ENCODE measurements at places on chromosomes 3 and 15.

GRCh38 chr15:101124731-101125451 is 127.0 kb downstream of the CHSY1 start:
- DNase-seq: peak; percentile 98

- DNase-seq: peak; percentile 59
Observed at GRCh38 chr15:39230205-39230907, 350.5 kb upstream of the THBS1 start.

GRCh38 chr3:139811331-139811730 is 123.7 kb upstream of the CLSTN2 start:
- no peak for DNase-seq

DNA sequence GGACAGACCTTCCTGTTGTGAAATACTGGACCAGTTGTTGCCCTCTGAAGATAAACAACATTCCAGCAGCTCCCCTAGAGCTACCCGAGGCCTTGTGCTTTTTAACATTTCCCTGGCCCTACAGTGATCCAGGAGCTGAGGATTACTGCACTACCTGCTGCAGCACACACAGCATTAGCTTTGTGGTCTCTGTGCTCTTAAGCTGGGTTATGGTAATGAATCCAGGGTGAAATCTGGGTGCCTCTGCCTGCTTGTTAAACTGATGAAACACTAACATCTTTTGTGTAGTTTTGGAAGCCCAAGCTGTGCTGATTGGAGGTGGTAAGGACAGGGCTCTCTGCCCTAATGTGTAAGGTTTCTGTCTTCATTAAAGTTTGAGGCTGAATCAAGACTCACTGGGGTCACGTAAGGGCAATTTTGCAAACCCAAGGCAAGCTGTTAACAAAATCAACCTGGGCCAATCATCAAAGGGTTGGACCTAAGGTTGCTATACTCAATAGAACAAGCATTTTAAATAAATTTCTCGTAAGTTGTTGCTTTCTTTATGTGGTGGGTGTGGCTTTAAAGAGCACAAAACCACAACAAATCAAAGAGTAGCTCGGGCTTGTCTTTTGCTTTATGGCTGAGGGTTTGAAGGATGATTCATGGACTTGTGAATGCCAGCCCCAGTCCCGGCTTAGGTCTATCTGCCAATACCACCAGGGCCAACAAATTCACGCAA is 183.9 kb downstream of the TPRG1 start:
- DNase-seq: peak; percentile 64

DNA sequence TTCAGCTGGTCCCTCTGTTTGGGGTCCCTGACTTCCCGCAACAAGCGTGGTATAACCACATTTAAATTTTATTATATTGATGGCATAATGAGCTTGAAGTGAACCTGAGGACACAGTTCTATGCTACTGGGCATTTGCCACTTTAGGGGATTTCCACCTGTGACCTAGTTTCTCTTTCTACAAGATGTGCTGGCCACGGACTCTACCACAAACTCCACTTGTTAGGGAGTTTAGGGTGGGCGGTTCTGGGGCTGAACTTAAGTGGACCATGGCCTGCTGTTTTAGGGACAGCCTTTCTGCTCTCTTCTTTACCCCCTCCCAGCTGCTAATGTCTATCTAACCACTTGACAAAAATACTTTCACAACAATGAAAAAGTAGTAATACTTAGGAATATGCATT is 1199.1 kb downstream of the SI start:
- DNase-seq: no peak

GRCh38 chr15:29159771-29160455 is 109.7 kb downstream of the NSMCE3 start:
- DNase-seq: no peak

GRCh38 chr3:13715167-13715954 is 164.5 kb downstream of the WNT7A start:
- DNase-seq: no peak

DNA sequence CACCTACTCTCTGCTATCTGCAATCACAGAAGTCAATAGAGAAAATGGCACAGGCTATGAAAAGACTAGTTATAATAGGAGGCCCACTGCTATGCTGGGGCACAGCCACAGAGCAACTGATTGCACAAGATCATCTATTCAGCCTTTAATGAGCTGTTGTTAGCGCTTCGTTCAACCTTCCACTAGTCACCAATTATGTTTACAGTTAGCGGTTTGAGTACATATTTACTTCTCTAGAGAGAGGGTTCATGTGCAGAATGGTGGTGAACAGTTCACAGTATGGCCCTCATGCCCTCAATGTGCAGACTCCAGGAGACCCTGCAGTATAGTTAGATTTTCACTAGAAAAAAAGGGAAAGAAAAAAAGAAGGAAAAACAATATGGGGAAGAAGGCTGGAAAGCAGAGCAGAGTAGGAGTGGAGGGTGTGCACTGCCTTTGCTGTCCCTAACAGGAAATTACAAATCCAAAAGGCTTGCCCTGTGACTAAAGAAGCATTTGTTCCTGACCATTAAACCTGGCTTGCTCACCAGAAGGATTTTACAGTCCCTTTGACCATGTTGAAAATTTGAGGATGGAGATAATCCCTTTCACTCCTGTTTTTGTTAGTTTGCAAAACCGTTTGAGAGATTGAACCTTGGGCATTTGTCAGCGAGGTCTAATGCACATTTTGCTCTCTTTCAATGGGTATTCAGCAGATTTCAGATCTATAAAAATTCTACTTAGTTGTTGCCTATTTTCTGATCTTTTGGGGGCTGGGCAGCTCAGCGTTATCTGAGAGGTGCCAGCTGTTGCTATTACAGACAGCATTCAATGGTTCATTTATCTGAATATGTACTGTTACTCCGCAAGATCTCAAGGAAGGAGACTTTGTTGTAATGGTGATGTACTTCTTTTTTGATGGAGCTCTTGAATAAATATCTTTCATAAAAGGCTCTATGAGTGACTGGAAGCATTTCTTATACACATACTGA is 296.1 kb downstream of the LSAMP start:
- DNase-seq: peak; percentile 4

DNA sequence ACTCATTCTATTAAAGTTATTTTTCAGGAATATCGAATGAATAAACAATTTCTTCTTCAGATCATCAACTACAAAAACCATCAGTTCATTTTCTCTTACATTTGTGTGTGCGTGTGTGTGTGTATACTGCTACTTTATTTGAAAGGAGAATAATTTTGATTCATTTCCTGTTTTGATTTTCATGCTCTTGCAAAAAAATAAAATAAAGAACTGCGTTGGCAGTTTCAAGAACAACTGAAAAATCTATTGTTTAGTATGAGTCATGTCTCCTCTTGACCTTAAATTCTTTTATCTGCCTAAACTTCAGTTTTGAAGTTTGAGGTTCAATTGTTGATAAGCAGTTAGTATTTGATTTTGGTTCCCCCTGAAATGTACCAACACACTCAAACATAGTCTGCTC is 540.8 kb downstream of the FGF12 start:
- DNase-seq: no peak

DNA sequence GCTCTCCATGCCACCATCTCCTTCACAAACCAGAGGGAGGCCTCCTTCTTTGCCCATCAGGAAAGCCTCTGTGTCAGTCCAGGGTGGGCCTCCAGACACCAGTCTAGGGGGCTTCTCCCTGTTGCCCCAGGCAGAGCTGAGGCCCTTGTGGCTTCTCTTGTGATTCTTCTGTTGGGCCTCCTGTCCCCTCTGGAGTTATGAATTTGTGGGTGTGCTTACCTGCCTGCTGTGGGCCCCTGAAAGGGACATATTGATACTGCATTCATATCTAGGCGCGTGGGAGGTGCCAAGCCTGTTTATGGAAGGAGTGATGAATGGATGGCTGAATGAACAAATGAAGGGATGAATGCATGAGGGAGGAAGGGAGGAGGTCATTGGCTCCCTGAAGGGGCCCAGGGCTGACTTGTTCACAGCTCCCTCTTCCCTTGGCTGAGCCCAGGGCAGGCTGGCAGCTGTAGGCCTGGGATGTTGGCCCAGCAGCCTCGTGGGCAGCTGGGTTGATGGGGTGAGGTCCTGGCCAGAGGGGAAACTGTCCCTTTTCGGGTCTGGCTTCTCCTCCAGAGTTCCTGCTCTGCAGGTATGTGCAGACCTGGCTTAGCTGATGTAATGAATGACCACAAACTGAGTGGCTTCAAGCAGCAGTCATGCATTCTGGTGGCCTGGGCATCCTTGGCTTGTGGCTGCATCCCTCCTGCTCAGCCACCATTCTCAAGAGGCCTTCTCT is 195.4 kb downstream of the GOLGA6L6 start:
- DNase-seq: no peak

- peak; percentile 65 for DNase-seq
Observed at GRCh38 chr15:48507416-48508065, 138.0 kb downstream of the FBN1 start.

GRCh38 chr3:183085634-183086390 is 13.5 kb downstream of the MCCC1 start:
- DNase-seq: no peak

DNA sequence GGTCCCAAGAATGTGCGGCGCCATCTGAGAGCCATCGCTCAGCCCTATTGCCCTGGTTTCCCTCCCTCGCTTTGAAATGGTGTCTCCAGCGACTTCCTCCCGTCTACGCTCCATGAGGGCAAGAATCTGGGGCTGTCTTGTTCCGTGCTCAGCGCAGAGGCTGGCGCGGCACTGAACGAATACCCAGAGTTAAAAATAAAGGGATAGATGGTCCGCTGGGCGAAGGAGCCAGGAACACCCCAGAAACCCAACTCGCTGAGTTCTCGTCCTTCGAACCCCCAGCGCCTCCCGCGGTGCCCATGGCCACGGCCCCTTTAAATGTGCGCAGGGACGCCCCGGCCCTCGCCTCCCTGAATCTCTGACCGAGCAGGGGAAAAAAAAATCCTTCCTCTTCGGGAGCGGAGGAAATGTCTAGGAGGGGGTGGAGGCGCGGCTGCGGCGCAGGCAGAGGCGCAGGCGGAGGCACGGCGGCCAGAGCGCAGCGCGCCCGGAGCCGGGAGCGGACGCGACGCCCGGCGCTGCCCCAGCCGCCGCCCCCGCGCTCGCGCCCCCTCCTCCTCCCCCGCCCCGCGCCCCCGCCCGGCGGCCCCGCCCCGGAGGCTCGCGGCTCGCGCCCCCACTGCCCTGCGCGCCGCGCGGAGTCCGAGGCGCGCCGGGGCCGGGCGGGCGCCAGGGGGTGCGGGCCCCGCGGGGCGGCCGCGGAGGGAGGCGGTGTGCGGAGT is 8.5 kb upstream of the FGD5 start:
- no peak for DNase-seq

DNA sequence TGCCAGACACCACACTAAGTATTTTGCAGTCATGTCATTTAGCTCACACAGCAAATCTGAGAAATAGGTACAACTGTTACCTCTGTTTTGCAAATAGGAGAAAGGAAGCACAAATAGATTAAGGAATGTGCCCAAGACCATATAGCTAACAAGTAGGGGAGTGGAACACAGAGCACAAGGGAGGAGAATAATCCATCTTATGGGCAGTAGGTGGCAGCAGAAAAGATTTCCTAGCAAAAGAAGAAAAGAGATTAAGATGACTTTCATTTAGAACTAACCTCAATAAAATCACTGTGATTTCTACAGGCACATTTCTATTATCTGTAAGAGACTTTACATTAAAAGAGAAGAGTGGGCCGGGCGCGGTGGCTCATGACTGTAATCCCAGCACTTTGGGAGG is 49.1 kb downstream of the NR1I2 start:
- DNase-seq: no peak

GRCh38 chr3:141108039-141108438 is 56.9 kb downstream of the SPSB4 start:
- no peak for DNase-seq

DNA sequence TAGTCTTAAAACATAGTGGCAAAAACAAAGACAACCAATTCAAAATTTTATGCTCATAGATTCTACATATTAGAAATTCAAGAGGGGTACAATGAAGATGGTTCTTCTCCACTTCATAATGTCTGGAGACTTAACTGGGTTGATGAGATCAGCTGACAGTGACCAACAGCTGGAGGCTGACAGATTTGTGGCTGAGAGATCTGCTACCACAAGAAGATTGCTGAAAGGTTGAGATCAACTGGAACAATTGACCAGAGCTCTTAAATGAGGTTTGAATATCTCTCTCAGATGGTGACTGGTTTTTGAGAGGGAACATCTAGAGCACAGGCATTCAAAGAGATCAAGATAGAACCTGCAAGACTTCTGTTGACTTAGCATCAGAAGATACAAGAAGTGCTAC is 254.1 kb upstream of the ARPP21 start:
- DNase-seq: no peak

Data from fibroblast of skin of scalp (primary cell).